ENCODE measurements at places on chromosomes 12 and 14.

DNA sequence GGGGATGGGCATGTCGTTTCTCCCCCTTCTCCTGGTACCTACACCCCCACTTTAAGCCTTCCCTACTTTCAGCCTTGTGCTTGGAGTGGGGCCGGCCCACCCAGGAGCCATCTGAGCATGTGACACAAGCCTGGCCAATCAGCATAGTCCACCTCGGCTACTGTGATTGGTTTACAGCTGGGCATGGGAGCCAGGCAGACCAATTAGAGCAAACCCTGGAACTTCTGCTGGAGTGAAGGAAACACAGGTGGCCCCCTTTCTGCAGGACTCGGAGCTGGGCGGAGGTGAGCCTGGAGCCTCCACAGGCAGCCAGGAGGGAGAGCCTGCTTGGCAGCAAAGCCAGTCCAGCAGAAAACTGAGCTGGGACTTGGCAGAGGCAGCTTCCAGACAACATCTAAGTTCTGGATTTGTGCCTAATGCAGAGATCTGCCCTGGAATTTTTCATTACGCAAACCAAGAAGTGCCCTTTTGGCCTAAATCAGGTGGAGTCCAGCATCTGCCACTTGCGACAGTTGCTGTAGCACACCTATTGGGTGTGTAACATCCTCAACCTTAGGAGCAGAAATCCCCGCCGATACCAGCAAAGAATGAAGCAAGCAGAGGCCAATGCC lies 59.5 kb downstream of the SCARB1 start:
- DNase-seq, result no peak

DNA sequence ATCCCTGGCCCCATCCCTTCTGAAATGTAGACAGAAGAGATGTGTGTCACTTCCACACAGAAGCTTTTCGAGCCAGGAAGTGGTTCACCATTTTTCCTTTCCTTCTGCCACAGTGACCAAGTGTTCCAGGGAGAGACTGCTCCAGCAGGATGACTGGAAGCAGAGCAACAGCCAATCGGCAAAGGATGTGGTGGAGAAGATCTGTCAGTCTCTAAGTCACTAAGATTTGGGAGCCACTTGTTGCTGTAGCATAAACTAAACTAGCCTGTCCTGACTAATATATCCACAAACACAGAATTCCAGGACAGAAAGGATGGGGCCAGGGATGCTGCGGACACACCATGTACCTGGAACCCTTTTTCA lies 42.9 kb downstream of the DUSP6 start:
- DNase-seq, result no peak

GRCh38 chr14:75190023-75190422 lies 13.6 kb upstream of the TMED10 start:
- DNase-seq, result no peak

DNA sequence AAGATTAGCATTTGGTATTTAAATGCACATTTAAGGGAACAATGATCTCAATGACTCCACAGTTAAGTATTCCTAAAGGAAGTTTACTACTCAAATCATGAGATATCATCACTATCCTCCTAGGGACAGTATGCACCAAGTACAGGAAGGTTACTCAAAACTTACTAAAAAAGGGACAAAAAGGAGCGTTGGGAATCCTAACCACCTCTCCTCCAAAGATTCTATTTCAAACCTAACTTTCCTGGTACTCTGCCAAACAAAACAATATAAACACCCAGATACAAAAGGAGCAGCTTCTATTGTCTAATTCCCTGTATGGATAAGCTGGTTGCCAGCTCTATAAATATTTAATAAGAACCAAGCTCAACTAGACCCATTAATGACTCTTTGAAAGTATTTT lies 377.7 kb downstream of the NUAK1 start:
- no peak for DNase-seq

DNA sequence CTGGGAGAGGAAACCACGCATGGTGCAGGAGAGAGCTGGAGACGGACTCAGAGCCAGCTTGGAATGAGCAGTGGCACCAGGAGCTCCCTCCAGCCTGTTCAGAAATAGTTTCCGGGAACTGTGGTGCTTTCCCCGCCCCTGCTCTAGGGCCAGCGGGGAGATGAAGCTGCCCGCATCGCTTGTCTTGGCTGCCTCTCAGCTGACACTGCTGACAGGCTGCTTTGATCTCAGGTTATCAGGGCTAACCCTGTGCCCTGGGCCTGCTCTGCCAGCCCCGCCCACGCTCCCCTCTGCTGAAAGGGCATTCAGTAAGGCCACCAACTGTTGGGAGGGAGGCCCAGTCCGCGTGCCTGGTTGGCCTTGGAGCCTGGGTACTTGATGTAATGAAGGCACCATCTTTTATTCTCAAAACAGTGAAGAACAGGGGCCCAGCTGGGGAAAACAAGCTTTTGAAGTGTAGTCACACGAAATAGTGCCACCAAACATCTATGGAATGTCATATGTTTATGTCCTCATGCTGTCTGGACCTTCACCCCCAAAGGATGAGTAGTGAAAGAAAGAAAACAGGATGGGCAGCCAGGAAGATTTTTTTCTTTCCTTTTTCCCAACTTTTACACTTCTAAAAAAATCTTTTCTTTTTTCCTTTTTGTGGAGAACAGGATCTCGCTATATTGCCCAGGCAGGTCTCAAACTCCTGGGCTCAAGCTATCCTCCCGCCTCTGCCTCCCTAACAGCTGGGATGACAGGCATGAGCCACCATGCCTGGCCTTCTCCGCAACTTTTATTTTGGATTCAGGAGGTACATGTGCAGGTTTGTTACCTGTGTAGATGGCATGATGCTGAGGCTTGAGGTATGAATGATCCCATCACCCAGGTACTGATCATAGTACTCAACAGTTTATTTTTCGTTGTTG lies 115.9 kb upstream of the TBX3 start:
- DNase-seq, result no peak

Measured in left renal pelvis (tissue), 4 donors.